Stimulated activated CD8-positive, alpha-beta memory T cell treated with anti-CD3 and anti-CD28 coated beads, Interleukin-12 subunit alpha, Interleukin-12 subunit beta, amount 100 ng/mL, for 4 hours (primary cell): ENCODE measurements at places on chromosomes 7 and 10.

DNA sequence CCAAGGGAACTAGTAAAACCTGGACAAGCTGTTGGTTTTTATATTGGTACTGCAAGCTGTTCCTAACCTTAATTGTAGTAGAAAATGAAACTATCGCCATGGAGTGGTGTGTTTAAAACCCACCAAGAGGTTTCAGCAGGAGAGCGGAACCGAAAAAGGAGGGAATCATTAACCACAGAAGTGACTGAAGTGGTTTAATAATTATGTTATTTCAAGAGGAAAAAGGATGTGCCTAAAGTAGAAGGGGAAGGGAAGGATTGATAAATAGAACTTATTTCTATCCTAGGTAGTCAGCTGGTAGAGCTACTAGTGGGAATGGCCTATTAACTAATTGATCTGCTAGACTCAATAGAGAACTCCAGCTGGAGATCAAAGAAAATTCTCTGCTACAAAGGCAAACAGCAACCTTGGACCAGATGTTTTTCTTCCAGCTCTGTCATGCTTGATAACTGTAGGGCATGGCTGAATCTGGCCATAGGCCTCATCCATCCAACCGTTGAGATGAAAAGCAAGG lies 91.8 kb downstream of the BAMBI start:
- no peak for DNase-seq

- DNase-seq = no peak
Measured at GRCh38 chr10:17101257-17101909, 28.2 kb downstream of the CUBN start.

- DNase-seq = no peak
Measured at GRCh38 chr7:100726996-100727761, 6.2 kb upstream of the ZAN start.

DNA sequence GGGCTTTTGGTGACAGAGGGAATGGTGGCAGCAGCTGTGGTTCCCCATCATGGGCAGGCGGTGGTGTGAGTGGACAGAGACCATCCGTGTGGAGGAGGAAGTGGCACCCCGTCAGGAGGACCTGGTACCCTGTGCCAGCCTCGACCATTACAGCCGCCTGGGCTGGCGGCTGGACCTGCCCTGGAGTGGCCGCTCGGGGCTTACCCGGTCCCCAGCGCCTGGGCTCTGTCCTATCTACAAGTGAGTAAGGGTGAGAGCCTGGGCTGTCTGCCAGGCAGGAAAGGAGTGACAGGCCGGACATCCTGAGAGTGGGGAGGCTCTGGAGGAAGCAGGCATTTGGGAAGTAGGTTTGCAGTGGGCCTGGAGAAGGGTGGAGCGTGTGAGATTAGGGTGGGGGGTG lies 2.9 kb upstream of the ZNF467 start:
- no peak for DNase-seq

DNA sequence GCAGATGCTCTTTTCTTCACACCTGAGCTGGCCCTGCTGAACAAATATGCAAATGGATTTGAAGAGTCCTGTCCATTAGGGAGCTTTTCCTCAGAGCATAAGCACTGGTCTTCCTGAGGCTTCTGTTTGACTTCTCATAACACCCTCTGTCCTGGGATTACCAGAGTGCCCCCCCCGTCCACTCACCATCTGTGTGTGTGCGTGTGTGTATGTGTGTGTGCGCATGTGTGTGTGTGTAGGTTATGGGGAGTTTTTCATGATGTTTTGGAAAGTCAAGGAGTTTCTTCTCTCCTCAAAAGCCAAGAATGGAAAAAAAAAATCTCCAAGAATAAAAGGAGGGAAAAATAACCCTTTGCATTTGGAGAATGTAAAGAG lies 57.7 kb upstream of the COMTD1 start:
- DNase-seq = no peak

DNA sequence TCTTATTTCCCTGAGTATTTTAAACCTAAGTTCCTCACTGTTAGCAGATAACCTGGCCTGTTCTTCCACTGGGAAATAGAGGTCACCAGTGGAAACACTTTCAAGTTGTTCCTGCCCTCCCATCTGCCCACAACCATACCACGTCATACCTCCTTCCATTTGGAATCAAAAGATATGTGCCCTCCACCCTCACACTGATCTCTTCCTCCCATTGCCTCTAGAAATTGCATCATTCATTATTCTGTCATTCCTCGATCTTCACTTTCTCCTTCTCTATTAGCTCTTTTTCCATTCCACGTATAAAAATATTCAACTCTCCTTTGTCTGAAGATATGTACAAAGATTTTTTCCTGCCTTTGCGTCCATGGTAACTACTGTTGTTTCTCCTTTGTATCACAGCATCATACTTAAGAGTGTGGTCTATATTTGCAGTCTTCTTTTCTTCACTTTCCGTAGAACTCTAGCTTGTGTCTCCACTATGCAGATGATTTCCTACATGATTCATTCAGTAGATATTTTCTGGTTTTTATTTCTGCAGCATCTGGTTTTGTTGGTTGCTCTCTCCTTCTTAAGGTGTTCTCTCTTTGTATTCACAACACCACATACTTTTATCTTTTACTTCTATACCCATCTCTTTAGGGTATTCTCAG lies 312.3 kb downstream of the REEP3 start:
- DNase-seq = no peak

- DNase-seq = no peak
Measured at GRCh38 chr10:109956454-109957091, 33.3 kb upstream of the XPNPEP1 start.

- no peak for DNase-seq
Measured at GRCh38 chr10:278707-279106, 143.5 kb downstream of the ZMYND11 start.

GRCh38 chr10:74529205-74529604 lies 297.2 kb upstream of the KAT6B start:
- DNase-seq = no peak

GRCh38 chr7:155724327-155725005 lies 80.0 kb downstream of the RBM33 start:
- DNase-seq = no peak

GRCh38 chr10:73789659-73790055 lies 4.3 kb downstream of the ZSWIM8 start:
- DNase-seq = no peak

GRCh38 chr10:19730167-19730906 lies 85.9 kb upstream of the PLXDC2 start:
- DNase-seq = no peak

- DNase-seq = peak; percentile 7
Measured at GRCh38 chr10:28367929-28368484, 65.1 kb upstream of the MPP7 start.

GRCh38 chr7:144628176-144628575 lies 207.7 kb downstream of the TPK1 start:
- no peak for DNase-seq

DNA sequence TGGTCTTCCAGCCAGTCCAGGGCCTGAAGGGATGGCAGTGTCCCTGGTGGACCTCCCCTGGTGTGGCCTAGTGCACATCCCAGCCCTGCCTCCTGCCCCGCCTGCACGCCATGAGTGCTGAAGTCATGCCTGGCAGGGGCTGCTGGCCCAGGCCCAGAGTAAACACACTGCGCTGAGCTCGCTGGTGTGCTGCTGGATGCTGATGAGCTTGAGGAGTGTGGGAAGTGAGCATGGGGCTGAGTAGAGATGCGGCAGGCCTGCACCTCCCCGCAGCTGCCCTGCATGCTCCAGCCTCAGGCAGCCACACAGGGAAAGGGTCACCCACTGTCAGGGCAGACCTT lies 43.2 kb downstream of the HTRA1 start:
- DNase-seq = no peak

- DNase-seq = no peak
Measured at GRCh38 chr10:48194830-48195229, 79.7 kb downstream of the FRMPD2 start.

- no peak for DNase-seq
Measured at GRCh38 chr10:104252368-104252767, 2.3 kb upstream of the GSTO1 start.

GRCh38 chr10:60898321-60898720 lies 45.7 kb downstream of the RHOBTB1 start:
- DNase-seq = no peak

- DNase-seq = no peak
Measured at GRCh38 chr7:97732565-97733275, 834 bp downstream of the TAC1 start.

GRCh38 chr7:127539116-127539515 lies 46.3 kb downstream of the GCC1 start:
- DNase-seq = no peak

DNA sequence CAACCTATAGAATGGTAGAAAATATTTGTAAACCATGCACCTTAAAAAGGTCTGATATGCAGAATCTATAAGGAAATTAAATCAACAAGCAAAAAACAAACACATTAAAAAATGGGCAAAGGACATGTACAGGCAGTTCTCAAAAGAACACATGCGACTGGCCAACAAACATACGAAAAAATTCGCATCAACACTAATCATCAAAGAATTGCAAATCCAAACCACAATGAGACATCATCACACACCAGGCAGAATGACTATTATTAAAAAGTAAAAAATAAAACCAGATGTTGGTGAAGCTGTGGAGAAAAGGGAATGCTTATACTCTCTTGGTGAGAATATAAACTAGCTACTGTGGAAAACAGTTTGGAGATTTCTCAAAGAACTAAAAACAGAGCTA lies 33.2 kb downstream of the TMEM229A start:
- no peak for DNase-seq

GRCh38 chr7:82413237-82413636 lies 30.3 kb downstream of the CACNA2D1 start:
- DNase-seq = no peak

GRCh38 chr7:2967705-2968104 lies 76.0 kb downstream of the CARD11 start:
- no peak for DNase-seq

- no peak for DNase-seq
Measured at GRCh38 chr7:43460733-43461348, 122.1 kb upstream of the STK17A start.

- peak; percentile 40 for DNase-seq
Measured at GRCh38 chr7:102431617-102432298, 1.6 kb upstream of the ORAI2 start.

DNA sequence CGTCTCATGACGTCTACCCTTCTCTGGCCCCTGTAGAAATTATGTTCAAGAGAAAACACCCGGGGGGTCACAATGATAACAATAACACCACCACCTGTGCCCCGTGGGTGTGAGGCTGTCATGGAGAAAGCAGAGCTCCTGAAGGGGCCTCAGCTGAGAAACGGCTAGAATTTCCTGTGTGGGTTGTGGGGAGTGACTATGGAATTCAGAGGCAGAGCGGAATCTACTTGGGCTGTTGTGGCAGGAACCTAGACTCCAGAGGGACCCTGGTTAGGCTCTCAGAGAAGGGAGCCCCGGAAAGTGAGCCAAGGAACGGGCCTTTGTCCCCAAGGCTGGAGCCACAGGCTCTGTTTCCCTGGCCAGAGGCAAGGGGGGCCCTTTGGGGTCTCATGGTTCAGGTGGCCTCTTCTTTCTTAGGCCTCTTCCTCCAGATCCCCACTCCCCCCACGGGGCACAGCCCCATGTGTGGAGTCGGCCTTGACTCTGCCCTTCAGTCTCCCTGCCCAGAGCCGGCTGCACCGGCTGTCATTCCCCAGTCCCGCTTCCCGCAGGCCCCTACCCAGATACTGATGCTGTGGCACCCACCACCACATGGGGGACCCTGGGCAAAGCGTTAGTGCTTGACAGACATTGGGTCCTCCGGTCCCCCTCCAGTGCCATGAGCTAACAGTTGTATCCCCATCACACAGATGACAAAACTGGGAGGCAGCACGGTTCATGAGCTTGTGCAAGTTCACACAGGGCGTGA lies 6.5 kb upstream of the GIMAP8 start:
- DNase-seq = no peak

- no peak for DNase-seq
Measured at GRCh38 chr7:139111811-139112301, 2.3 kb upstream of the ZC3HAV1 start.

DNA sequence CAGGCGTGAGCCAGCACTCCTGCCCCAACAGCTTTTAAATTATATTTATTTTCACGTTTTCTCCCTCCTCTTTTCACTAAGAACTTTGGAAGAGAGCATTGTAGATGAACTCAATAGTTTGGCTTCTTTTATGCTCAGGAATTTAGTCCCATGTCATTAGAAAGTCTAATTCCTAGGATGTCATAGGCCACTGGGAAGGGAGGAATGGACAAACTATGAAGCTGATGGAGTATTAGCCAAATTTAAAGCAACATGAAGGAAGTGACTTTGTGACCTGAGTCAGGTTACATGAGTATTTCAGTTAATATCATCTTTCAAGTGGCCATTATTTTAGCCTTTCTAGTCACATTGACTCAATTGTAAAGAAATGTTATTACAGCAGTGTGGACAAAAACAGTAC lies 18.0 kb upstream of the OPN4 start:
- DNase-seq = no peak

GRCh38 chr10:14312014-14312413 lies 18.7 kb downstream of the FRMD4A start:
- no peak for DNase-seq

- DNase-seq = no peak
Measured at GRCh38 chr7:85104432-85105205, 82.2 kb downstream of the SEMA3D start.

DNA sequence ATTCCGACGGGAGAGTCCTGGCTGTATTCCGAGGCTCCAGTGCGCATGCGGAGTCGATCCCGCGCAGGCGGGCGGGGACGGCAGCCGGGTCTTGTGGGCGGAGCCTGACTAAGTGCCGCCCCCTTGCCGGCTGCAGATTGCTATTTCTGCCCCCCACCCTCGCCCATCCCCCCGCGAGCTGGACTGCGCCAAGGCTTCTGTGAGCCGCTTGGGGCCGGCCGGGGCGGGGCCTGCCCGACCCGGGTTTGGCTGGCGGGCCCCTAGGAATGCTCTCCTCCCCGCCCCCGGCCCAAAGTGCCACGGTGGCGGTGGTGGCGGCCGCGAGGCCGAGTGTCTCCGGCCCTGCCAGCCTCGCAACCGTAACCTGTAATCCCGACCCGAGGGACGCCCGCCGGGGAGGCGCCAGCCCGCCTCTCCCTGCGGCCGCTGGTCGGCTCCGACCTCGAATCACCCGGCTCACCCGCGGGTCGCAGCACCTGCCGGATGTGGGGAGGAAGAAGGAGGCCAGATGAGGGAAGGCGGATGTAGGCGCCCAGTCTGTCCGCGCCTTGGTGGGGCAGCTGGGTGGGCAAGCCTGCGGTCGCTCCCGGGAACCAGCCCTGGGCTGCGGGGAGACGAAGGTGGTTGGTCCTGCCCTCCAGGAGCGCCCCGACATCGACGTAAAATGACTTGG lies 702 bp upstream of the KAZALD1 start:
- DNase-seq = peak; percentile 87

DNA sequence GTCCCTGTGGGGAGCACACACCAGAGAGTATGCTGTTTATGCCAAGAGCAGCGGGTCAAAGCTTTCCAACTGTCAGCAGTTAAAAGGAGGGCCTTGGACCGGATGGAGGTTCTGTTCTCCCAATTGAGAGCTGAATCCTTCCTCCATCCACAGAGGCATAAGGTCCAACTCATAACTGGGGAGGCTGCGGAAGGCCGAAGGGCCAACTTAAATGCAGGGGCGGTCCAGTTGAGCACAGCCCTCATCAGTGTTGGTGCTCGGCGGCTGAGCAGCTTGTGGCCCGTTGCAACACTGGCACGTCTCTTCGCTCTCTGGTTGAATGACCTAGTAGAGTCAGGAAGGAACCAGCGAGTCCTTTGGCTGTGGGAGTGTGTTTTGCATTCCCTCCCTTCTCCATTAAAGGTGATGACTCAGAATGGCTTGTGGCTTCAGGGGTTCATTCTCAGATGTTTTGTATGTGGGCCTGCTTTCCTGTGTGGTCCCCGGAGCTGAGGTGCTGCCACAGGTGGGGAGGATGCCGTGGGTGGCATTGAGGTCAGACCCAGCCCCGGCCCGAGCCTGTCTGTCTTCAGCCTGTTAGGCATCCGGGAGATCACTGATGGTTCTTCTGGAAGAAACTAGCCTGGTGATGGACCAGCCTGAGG lies 44.8 kb upstream of the DMBT1 start:
- peak; percentile 36 for DNase-seq

- DNase-seq = no peak
Measured at GRCh38 chr10:93600446-93601145, 439 bp downstream of the RBP4 start.
